ENCODE measurements at places on chromosomes 5 and 9.

DNA sequence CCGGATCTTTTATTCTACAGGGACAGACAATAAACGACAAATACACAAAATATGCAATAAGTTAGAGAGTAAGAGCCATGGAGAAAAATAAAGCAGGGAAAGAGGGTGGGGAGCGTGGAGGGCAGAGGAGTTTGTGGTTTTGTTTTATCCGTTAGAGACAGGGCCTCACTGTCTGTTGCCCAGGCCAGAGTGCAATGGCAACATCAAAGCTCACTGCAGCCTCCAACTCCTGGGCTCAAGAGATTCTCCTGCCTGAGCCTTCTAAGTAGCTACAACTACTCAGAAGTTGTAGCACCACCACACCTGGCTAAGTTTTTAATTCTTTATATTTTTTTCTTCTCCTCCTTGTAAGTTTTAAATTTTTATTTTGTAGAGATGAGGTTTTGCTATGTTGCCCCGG, 54.5 kb upstream of the CTNNA1 start:
- no peak for DNase-seq

- no peak for DNase-seq
Observed at GRCh38 chr9:72060513-72060912, at the start of gene C9orf57. C9orf57 (minus strand) TSS chr9:72060613; CDS start chr9:72059331, 1,282 bp downstream.

- no peak for DNase-seq
Observed at GRCh38 chr5:145449794-145450193, 385.3 kb downstream of the PRELID2 start.

- DNase-seq: no peak
Observed at GRCh38 chr5:173720953-173721600, 104.6 kb upstream of the BOD1 start.

GRCh38 chr9:122340161-122340560, 30.7 kb upstream of the PTGS1 start:
- DNase-seq: no peak

DNA sequence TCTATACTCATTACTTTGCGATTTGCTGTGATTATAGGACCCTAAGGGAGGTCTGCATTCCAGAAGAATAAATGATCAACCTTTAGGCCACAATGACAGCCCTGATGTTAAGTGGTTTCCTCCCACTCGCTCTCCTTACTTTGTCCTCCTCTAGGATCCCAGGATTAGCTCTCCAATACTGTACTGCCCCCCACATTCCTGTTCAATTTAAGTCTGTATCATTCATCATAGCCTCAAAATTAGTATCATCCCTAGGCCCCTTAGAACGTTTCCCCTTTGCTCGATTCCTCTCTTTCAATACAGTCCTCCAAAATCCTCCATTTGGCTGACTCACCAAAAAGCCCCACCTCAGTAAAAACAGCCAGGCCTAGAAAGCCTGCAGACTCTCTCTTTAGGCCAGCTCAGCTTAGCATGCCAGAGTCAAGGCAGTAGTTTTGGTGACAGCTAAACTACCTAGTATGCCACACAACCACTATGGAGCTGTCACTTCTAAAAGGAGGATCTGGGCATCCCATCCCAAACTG, 24.4 kb downstream of the RNF145 start:
- DNase-seq: no peak

DNA sequence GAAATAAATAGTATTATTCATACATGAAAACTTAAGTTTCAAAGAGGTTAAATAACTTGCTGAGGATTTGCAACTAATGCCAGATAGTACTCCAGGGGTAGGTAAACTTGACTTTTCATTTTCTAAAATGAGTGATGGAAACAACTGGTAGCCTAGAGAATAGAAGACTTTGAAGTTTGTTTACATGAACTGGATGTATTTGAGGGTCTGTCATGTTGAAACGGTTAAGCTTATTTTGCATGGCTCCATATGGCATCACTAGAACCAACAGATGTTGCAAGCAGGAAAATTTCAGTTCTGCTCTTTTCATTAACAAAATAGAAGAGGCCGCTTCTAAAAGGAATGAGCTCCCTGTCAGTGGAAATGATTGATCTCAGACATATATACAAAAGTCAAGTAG, 105.1 kb upstream of the SGCD start:
- no peak for DNase-seq

DNA sequence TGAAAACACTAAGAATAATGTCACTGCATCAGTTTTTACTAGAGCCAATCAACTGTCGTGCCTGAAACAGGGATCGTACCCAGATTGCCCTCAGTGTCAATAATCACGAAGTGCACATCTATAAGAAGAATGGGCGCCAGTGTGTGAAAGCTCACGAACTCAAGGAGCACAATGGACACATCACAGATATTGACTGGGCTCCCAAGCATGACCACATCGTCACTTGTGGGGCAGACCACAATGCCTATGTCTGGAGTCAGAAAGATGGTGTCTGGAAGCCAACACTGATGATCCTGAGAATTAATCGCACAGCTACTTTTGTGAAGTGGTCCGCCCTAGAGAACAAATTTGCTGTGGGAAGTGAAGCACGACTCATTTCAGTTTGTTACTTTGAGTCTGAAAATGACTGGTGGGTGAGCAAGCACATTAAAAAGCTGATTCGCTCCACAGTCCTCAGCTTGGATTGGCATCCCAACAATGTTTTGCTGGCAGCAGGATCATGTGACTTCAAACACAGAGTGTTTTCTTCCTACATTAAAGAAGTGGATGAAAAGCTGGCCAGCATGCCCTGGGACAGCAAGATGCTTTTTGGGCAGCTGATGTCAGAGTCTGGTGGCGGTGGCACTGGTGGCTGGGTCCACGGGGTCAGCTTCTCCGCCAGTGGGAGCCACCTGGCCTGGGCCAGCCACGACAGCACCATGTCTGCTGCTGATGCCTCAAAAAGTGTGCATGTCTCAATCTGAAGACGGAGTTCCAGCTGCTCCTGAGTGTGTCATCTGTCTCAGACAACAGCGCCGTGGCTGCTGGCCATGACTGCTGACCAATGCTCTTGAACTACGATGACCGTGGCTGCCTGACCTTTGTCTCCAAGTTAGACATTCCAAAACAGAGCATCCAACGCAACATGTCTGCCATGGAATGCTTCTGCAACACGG, 32.2 kb downstream of the NSA2 start:
- DNase-seq: no peak

GRCh38 chr9:134548618-134549017, 93.0 kb upstream of the COL5A1 start:
- no peak for DNase-seq

DNA sequence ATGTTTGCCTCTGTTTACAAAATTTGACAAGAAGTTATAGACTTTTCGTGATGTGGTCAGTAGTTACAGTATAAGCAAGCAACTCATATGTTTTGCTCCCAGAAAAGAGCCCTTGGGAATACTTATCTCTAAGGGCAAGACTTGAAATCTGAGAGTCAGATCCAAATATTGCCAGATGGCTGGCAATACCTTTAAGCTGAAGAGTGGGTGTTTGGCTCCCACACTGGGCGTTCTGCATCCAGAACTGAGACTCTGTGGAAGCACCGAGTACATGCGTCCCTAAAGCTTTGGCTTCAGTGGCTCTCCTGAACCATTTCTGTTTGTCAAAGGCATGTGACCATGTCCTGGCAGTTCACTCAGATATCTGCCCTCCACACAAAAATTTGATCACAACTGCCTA, 194.1 kb downstream of the DCP2 start:
- no peak for DNase-seq

DNA sequence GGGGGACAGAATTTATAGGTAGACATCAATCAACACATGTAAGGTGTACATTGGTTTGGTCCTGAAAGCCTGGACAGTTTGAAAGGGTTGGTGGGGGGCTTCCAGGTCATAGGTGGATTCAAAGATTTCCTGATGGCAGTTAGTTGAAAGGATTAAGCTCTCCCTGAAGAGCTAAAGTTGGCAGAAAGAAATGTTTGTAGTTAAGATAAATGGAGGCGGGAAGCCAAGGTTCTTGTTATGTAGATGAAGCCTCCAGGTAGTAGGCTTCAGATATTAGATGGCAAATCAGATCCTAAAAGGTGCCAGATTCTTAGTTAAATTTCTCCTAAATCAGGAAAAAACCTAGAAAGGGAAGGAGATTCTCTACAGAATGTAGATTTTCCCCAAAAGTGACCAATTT, 9.0 kb upstream of the LRRTM2 start:
- DNase-seq: no peak

- DNase-seq: no peak
Observed at GRCh38 chr9:110336363-110336762, 1.3 kb downstream of the TXNDC8 start.

- DNase-seq: no peak
Observed at GRCh38 chr5:156241266-156241665, 85.7 kb upstream of the SGCD start.

DNA sequence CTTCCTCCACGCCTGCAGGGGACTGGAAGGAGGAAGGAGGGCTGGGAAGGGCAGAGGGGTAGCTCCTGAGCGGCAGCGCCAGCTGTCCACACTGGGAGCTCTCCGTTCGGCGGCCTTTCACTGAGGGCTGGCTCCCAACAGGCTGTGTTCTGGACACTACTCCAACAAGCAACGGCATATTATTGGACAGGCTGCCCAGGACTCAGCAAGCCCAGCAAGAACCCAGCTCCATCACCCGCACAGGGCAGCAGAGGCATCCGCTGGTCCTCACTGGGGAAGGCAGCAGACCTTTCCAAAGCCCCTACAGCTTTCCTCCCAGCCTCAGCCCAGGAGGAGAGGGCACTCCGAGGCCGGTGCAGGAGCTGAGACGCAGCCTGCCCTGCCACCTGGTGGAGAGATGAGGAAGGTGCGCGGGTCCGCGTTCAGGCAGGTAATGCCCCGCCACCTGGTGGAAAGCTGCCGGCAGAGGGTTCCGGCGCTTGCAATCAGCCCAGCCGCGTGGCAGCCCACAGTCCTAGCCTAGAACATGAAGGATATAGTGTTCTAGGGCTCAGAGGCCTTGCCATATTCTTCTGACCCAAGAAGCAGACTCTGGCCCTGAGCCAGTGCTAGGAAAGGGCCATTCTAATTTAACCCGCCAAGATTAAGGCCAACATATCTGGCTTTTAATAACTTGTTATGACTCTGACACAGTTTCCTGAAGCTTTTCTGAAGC, 74.4 kb downstream of the NRG2 start:
- DNase-seq: peak; percentile 72

DNA sequence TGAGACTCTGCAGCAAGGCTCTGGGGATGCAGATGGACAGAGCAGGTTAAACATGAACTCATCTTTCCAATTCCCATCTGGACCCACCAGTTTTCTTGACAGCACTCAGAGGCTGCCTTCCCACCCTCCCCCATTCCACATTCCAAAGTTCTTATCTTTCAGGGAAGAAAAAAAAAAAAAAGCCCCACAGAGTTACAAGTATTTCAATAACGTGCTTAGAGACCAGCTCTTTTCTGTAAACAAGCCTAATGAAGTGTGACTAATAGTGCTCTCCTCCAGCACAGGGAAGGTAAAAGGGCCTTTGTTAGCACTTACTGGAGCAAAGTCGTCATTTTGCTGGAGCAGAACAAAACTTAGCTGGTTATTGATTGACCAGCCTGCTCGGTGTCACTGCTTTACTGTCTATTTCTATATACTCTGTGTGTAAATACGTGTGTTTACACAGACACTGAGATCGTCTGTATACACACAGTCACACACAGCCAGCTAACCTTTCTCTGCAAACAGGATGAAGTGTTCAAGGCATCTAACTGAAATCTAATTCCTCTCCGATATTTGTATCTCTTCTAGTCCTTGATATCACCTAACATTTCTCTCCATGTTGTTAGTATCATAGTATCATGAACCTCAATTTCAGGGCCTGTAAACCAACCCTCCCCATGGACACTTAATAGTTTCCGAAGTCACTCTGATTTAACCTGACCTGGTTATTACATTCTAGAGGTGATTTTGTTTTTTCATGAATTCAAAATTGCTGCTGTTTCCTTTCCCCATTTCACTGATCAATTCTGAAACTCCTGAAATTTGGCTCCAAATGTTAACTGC, 84.9 kb downstream of the ZNF608 start:
- DNase-seq: no peak

DNA sequence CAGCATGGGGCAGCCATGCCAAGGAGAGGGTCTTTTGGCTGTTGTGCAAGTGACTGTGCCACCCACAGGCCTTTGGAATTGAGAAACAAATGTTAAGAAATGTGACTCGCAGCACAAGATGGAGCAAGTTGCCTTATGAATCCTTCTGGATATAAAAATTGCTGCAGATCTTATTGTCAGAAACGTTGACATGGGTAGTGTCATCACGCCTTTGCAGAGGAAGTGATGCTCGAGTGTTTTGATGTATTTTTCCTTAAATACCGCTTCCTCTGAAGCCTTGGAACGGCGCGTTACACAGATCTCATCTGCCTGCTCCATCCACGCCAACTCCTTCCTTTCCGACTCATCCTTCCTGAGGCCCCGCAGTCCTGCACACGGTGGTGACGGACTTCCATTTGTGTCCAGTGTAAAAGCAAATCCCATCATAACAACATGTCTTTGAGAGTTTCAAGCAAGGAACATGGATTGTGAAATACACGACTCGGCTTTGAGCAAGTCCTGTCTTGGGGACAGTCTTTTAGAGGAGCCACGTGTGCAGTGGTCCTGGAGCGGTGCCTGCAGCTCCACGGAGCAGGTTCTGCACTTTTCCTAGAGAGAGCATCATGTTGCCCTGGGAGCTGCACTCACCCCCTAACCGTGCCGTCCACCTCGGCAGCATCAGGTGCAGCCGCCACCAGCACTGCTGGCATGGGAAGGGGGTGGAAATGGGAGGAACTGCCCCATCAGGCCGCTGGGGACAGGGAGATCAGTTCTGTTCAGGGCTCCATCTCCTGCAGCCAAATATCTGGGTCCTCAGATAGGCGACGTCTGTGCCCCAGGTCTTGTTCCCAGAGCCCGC, 15.1 kb downstream of the ROPN1L start:
- DNase-seq: no peak

- DNase-seq: no peak
Observed at GRCh38 chr5:122959740-122960445, 76.6 kb downstream of the PPIC start.

DNA sequence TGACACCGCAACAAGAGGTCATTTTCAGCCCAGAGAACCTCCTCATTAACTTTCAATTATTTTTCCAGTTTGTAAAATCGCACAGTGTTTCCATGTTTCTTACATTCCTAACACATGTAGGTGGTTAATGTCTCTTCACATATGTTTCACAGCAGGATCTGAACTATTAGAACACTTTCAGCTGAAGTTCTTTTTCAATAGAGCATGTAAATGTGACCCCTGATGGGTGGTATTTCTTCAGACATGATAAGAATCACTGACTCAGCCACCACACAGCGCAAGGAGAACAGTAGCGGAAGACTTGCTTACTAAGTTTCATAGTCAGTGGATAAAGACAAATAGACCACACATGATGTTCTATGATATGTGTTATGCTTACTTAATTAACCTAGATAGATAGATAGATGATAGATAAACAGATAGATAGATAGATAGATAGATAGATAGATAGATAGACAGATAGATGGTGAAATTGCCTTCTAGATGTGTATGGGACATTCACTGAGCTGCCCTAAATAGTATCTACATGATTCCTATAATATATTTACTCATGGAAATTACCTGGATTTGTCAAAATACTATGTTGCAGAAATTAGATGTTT, 1992.1 kb upstream of the NUDT12 start:
- DNase-seq: no peak

GRCh38 chr5:172456076-172456722, 1.9 kb upstream of the SH3PXD2B start:
- no peak for DNase-seq

Data from stimulated activated CD8-positive, alpha-beta memory T cell treated with anti-CD3 and anti-CD28 coated beads, Interleukin-15, amount 100 ng/mL, for 4 hours (primary cell).